ENCODE measurements at places on chromosomes 13 and 19. TPM values are rescaled to one million over a fixed set of nuclear protein-coding genes. Genes with fewer than 3 reads are reported as not detected.

- H3K4me3 ChIP-seq = no peak overlapping the region
- DNase-seq = peak; percentile 81
- peaks cover 2% of the 10 kb centered on the region for H3K4me1 ChIP-seq
- no peak overlapping the region for H3K27ac ChIP-seq
- H3K27me3 ChIP-seq = no peaks in the 10 kb centered on the region
Observed at GRCh38 chr19:44657211-44657921, 13.7 kb downstream of the PVR start.

The KASH5 gene
- not detected for polyA plus RNA-seq

DNA sequence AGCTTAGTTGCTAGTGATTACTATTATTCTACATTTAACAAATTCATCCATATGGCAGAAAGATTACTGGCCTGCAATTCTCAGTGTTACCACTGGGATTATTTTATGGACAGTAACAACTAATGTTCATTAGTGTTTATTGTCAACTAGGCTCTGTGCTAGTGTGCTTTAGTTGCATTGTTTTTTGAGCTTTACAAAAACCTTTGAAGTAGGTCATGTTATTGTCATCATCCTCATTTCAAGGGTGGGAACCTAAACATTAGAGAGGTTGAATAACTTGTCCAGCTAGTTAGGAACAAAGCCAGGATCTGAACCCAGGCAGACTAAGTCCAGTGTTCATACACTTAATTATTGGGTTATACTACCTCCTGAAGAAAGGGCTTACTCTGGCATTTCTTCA is 27.8 kb upstream of the TDRD3 start:
- H3K4me3 ChIP-seq = no peak overlapping the region
- H3K27me3 ChIP-seq = no peaks in the 10 kb centered on the region
- H3K4me1 ChIP-seq = no peaks in the 10 kb centered on the region
- no peaks in the 10 kb centered on the region for H3K36me3 ChIP-seq

- H3K4me3 ChIP-seq = no peak overlapping the region
- H3K4me1 ChIP-seq = no peaks in the 10 kb centered on the region
- DNase-seq = no peak
- no peaks in the 10 kb centered on the region for H3K36me3 ChIP-seq
- H3K27me3 ChIP-seq = no peaks in the 10 kb centered on the region
Observed at GRCh38 chr13:72643311-72643989, 84.0 kb downstream of the MZT1 start.

DNA sequence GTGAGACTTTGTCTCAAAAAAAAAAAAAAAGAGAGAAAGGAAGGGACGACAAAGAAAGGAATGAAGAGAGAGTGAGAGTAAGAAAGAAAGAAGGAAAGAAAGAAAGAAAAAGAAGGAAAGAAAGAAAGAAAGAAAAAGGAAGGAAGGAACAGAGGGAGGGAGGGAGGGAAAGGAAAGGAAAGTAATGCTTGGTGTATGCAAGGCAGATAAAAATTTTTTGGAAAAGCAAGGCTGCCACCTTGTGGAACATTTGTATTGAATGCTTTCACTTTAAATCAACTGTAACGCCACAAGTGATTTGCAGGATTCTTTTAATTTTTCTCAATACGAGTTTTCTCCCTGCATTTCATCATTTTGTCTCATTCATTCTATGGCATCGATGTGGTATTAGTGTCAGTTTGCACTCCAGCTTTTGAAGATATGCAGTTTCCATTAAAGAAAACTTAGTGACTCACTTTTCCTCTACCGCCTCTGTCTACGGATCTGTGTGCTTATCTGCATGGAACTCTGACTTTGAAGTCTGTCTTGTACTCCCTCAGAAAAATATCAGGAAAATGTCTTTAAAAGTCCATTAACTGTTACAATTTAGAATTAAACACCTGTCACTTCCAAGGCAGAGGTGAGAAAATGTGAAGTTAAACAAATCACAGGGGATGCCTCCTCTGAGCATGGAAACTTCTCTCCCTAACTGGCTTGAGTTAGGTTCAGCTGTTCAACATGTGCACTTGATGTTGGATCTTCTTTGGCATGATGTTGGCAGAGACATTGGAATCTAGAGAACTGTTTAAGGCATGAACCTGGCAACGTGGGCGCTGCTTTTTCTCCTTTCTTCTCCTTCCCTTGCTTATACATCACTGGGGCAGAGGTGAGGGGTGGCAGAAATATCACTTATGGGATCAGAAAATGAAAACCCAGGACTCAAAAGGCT is 20.0 kb upstream of the ZDHHC20 start:
- H3K36me3 ChIP-seq = no peaks in the 10 kb centered on the region
- DNase-seq = peak; percentile 91
- H3K4me1 ChIP-seq = no peaks in the 10 kb centered on the region
- H3K4me3 ChIP-seq = no peak overlapping the region
- H3K27ac ChIP-seq = no peak overlapping the region

DNA sequence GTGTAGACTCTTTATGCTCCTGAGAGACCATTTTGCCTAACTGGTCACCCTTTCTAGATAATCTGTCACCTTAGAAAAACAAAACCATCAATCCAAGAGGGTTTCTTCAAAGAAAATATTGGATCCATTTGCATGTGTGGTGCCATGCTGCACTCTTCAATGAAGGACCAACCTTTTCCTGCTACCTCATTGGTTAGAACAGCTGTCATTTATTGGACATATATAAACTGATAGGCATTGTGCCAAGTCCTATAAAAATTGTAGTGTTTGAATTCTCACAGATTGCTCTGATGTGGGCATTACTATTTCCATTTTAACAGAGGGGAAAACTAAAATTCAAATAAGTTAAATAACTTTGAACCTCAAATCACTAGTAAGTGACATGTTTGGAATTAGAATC is 333.2 kb downstream of the MYO16 start:
- H3K4me1 ChIP-seq = no peaks in the 10 kb centered on the region
- no peak for DNase-seq
- H3K4me3 ChIP-seq = no peak overlapping the region
- no peaks in the 10 kb centered on the region for H3K36me3 ChIP-seq
- no peak overlapping the region for H3K27ac ChIP-seq

The KLF1 gene
- polyA plus RNA-seq = not detected

DNA sequence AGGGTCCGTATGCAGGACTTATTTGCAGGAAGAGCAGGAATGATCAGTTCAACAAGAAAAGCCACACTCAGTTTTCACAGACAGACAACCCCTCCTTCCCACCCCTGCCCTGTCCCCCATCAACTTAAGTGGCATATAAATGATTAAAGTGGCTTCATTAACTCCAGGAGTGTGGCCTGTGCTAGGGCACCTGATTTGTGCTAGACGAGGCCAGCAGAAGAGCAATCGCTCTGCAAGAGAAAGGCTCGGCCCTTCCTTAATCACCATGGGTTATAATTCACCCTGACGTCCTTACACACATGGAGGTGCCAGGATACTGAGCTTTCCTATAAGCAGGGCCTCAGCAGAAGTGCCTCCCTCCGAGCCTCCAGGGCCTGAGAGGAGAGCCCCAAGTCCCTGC is 14.6 kb downstream of the C19orf12 start:
- H3K4me1 ChIP-seq = peaks cover 2% of the 10 kb centered on the region
- H3K27me3 ChIP-seq = no peaks in the 10 kb centered on the region
- DNase-seq = no peak
- no peaks in the 10 kb centered on the region for H3K36me3 ChIP-seq
- H3K27ac ChIP-seq = no peak overlapping the region

GRCh38 chr13:57036290-57036689 is 104.4 kb upstream of the PRR20A start:
- H3K4me1 ChIP-seq = no peaks in the 10 kb centered on the region
- no peak for DNase-seq
- H3K36me3 ChIP-seq = no peaks in the 10 kb centered on the region
- no peak overlapping the region for H3K4me3 ChIP-seq

GRCh38 chr13:114077933-114078325 is 54.5 kb downstream of the RASA3 start:
- H3K27ac ChIP-seq = no peak overlapping the region
- peak; percentile 49 for DNase-seq
- no peak overlapping the region for H3K4me3 ChIP-seq
- no peaks in the 10 kb centered on the region for H3K36me3 ChIP-seq

The POU4F1 gene
- polyA plus RNA-seq = not detected

DNA sequence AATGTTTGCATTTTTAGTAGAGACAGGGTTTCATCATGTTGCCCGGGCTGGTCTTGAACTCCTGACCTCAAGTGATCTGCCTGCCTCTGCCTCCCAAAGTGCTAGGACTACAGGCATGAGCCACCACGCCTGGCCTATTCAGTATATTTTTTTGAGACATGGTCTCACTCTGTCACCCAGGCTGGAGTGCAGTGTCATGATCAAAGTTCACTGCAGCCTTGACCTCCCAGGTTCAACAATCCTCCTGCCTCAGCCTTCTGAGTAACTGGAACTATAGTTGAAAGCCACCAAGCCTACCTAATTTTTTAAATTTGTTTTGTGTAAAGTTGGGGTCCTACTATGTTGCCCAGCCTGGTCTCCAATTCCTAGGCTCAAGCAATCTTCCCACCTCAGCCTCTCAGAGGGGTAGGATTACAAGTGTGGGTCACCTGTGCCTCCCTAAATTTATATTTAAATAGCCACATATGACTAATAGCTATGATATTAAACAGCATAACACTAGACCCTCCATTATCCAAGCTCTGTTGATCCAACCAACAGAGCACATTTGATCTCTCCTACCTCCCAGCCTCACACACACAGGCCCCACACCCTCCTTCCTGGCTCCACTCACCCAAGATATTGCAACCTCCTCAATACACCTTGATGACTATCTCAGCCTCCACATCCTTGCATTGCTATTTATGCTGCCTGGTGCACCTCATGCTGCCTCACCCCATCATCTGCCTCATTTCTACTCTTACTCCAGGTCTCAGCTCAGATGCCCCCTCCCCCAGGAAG is 2.1 kb upstream of the CEACAM19 start:
- no peaks in the 10 kb centered on the region for H3K36me3 ChIP-seq
- no peak for DNase-seq
- no peaks in the 10 kb centered on the region for H3K4me1 ChIP-seq

DNA sequence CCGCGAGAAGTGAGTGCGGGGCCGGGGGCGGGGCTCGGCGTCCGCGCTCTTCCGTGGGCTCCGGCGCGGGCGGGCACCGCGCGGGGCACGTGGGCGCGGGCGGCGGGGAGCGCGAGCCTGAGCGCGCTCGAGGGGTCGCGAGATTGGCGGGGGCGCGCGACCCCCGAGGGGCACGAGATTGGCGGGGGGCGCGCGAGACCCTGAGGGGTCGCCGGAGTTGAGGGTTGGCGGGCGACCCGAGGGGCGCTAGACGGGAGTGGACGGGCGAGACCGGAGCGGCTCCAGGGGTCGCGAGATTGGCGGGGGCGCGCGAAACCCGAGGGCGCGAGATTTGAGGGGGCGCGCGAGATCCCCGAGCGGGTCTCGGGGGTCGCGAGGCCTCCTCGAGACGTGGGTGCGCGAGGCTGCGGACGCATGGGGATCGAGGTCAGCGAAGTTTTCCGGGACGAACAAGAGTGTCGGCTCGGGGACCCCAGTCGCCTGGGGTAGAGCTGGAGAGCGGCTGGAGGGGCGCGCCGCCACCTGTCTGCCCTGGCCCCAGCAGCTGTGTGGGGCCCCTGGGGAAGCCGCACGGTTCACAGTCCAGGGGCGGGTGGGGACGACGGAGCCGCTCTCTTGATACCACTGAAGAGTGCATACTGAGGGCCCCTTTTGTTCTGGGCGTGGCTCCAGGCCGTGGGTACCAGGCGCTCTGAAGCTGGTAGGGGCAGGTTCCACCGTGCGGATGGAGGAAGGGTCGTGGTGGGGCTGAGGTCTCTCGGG is 682 bp downstream of the SSBP4 start:
- H3K36me3 ChIP-seq = no peaks in the 10 kb centered on the region
- peak overlapping the region; percentile 47 for H3K27ac ChIP-seq
- peak overlapping the region; percentile 28 for H3K4me3 ChIP-seq
- no peaks in the 10 kb centered on the region for H3K4me1 ChIP-seq

- peak; percentile 45 for DNase-seq
- H3K27me3 ChIP-seq = no peaks in the 10 kb centered on the region
- H3K4me1 ChIP-seq = no peaks in the 10 kb centered on the region
- no peak overlapping the region for H3K4me3 ChIP-seq
- H3K36me3 ChIP-seq = no peaks in the 10 kb centered on the region
Observed at GRCh38 chr19:4976401-4977298, 7.7 kb downstream of the KDM4B start.

DNA sequence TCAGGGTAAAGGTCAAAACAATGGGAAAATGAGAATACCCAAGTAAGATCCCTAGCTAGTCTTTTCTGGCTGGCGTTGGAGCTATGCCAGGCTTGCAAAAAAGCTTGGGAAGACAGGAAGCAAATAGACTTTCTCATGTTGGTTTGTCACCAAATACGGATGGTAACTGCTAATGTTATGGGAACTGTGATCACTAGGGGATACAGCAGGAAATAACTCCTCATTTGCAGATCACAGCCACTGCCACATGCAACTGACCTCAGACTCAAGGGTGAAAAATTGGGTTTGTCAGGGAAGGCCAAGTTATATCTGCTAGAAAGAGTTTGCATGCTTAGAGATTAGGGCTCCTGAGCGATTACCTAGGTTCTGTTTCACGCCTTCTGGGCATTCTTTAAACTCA is 162.9 kb downstream of the NHLRC3 start:
- H3K4me1 ChIP-seq = no peaks in the 10 kb centered on the region
- no peaks in the 10 kb centered on the region for H3K36me3 ChIP-seq
- DNase-seq = no peak
- no peak overlapping the region for H3K4me3 ChIP-seq

The FPR2 gene
- not detected for polyA plus RNA-seq

DNA sequence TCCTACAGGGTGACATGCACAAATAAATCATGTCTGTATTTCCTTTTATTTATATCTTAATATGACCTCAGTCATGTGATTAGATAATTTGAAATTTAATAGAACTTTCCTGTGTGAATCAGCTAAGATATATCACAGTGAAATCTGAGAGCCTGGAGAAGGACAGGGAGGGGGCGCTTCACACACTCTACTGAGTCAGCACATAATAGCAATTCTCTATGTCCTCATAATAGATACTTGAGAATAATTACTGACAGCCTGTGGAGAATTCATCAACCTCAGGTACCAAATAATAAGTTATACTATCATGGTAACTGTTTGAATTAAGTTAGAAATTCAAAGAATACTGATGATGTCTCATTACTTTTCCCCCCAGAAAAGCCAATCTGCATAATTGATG is 98.0 kb upstream of the SLC10A2 start:
- no peak for DNase-seq
- H3K36me3 ChIP-seq = no peaks in the 10 kb centered on the region
- H3K27me3 ChIP-seq = no peaks in the 10 kb centered on the region
- no peak overlapping the region for H3K4me3 ChIP-seq

DNA sequence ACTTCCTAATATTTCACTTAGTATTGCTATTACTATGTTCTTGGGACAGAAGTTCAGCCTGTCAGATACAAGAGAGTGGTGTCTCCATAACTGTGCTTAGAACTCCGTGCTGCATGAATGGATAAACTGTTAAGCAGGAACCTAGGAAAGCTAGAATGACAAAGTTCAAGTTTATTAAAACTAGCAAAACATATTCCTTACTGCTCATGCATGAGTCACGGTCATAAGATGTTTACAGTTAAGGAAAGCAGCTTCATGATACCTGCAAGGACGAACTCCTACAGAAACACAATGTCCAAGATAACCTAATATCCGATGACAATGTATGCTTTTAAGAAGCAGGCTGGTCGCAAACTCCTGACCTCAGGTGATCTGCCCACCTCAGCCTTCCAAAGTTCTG is 6.0 kb upstream of the ZNF765 start:
- H3K36me3 ChIP-seq = no peaks in the 10 kb centered on the region
- no peak overlapping the region for H3K4me3 ChIP-seq
- no peaks in the 10 kb centered on the region for H3K4me1 ChIP-seq
- no peak for DNase-seq

The NAPSA gene
- polyA plus RNA-seq = 268 TPM

The NRTN gene
- polyA plus RNA-seq = 5.8 TPM

GRCh38 chr19:30373593-30373992 is 1.4 kb downstream of the ZNF536 start:
- no peak overlapping the region for H3K4me3 ChIP-seq
- no peaks in the 10 kb centered on the region for H3K36me3 ChIP-seq
- peaks cover 21% of the 10 kb centered on the region for H3K27me3 ChIP-seq
- DNase-seq = peak; percentile 27
- no peaks in the 10 kb centered on the region for H3K4me1 ChIP-seq

Data from kidney (tissue), 22 donors.